CD4-positive, alpha-beta T cell treated with Interleukin-4 for 4 hours (primary cell): ENCODE measurements at places on chromosomes 3 and 15.

GRCh38 chr3:113242096-113242581, 30.8 kb downstream of the BOC start:
- DNase-seq: no peak

- DNase-seq: no peak
Observed at GRCh38 chr3:121690777-121691405, 30.2 kb upstream of the HCLS1 start.

- DNase-seq: no peak
Observed at GRCh38 chr3:117261983-117262421, 552.4 kb downstream of the TUSC7 start.

DNA sequence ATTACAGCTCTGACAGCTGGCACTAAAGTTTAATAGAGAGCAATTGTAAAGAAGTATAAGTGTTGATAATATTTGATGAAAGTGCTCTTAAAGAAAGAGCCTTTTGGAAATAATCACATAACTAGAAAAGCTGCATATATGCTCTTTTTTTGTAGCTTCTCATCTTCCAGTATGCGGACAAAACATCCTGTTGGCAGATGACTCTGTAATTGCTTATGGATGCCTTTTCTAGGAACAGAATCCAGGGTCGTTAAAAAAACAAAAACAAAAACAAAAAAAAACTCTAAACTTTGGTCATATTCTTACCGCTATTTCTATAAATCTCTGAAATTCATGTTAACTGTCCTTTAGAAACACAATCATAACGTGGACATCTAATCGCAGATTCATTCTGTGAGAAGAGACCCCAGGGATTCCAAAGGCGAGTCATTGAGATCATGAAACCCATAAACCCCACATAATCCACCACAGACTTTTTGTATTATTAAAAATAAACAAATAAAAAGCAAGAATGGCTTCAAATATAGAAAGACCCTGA, 109.8 kb downstream of the EPHA3 start:
- no peak for DNase-seq

DNA sequence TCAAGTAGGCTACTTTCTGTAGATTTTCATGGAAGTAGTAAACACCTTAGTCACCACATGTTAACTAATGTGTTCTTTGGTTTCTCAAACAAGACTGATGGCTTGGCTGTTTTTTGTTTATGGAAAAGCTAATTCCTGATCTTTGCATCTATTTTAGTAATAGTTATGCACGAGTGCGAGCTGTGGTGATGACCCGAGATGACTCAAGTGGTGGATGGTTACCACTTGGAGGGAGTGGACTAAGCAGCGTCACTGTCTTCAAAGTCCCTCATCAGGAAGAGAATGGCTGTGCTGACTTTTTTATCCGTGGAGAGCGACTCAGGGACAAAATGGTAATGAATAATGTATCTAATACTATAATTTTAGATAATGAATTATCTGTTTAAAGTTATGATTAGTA, 46.6 kb downstream of the SPRED1 start:
- no peak for DNase-seq
